ENCODE measurements at places on chromosomes 12 and 14.

DNA sequence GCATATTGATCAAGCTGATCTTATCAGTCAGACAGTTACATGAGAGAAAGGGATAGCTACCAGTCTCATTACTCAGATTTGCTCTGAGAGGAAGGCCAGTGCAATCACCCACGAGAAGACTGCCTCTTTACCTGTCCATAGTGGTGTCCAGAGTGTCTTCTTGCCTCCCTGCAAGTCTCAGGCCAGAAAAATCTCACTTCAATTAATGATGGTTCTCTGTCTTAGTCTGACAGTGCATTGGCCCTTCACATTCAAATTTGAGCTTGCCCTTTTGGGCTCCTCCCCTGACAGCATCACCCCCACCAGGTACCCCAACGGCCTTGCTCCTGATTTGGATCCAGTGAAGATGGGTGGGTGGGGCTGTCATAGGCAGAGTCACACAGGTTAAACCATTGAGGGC lies at the start of gene AICDA:
Gene AICDA, minus strand, starts transcription at position 231 of the 400 bp plus-strand sequence. Its CDS starts 92 bp downstream, at position 139.
- no peak for DNase-seq

GRCh38 chr12:26275313-26276131 lies 80.1 kb downstream of the SSPN start:
- DNase-seq: peak; percentile 24

- peak; percentile 7 for DNase-seq
Observed at GRCh38 chr12:123142921-123143735, 7.8 kb downstream of the PITPNM2 start.

DNA sequence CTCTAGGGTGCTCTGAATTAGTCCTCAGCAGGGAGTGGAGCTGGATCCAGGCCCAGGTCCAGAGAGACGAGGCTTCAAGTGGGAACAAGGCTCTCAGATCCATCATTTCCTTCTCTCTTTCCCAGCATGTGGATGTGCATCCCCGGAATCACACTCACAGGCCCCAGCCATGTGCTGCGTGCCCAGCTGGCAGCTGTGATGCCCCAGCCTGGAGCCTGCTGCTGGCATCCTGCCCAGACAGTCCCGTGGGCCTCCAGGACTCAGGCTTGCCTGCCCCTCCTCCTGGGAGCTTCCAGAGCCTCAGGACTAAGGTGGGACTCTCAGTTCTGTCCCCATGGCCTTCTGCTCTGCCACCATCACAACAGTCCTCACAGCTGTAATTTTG lies 6.2 kb upstream of the KRT84 start:
- DNase-seq: no peak

- no peak for DNase-seq
Observed at GRCh38 chr12:29054858-29055663, 94.0 kb upstream of the FAR2 start.

GRCh38 chr12:89529738-89530137 lies 3.9 kb upstream of the POC1B start:
- peak; percentile 67 for DNase-seq

- no peak for DNase-seq
Observed at GRCh38 chr12:57775563-57776246, 3.3 kb downstream of the EEF1AKMT3 start.
